ENCODE measurements at places on chromosomes 6 and 20.

DNA sequence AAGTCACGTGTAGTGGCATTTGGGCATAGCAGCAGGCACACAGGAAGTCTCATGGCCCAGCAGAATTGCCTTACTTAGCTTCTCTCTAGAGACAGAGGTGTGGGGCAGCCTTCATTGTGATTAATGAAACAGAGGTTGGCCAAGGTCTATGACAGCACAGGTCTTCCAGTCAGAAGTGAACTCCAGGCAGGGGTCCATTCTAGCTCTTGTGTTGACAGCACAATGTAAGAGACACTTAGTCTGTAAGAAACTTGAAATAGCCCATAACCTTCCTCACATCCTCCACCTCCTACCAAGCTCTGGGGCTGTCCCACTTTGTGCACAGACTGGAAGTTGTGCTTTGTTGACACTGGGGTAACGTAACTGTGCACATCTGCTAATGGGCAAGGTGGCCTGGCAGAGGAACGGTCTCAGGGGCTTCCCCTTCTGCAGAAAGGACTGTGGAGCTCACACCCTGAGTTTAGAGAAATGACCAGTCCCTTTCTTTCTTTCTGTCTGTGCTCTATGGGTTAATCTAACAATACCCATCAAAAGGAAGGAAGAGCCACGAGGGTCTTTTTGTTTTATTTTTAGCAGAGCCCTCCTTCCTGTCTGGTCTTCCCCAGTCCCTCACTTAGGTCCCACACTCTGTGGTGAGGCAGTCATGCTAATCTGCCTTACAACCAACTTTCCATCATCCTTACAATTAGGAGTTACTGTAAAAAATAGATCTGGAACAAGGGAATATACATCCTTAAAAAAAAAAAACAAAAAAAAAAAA lies 35.6 kb upstream of the TAGAP start:
- DNase-seq: no peak

- no peak for DNase-seq
These were observed 355.0 kb upstream of the MAP3K7 start for GRCh38 chr6:90941885-90942284.

GRCh38 chr6:38281126-38281525 lies 358.6 kb downstream of the BTBD9 start:
- no peak for DNase-seq

DNA sequence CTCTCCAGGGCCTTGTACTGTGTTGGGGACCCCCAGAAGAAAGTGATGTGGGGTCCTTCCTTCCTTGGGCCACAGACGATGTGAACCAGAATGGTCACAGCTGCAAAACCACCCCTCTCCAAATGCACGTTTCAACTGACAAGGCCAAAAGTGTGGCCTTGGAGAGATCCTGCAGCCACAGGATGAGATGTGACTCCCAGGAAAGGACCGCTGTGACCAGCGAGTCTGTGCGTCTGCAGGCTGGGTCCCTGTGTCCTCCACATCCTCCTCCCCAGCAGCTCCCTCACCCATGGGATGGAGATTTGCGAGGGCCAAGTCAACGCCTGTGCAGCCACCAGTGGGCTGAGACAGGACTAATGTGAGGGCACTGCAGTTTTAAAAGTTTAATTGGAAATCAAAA lies 247.0 kb downstream of the ERMARD start:
- DNase-seq: no peak

GRCh38 chr6:39342692-39343395 lies 20.3 kb upstream of the KCNK16 start:
- DNase-seq: no peak

DNA sequence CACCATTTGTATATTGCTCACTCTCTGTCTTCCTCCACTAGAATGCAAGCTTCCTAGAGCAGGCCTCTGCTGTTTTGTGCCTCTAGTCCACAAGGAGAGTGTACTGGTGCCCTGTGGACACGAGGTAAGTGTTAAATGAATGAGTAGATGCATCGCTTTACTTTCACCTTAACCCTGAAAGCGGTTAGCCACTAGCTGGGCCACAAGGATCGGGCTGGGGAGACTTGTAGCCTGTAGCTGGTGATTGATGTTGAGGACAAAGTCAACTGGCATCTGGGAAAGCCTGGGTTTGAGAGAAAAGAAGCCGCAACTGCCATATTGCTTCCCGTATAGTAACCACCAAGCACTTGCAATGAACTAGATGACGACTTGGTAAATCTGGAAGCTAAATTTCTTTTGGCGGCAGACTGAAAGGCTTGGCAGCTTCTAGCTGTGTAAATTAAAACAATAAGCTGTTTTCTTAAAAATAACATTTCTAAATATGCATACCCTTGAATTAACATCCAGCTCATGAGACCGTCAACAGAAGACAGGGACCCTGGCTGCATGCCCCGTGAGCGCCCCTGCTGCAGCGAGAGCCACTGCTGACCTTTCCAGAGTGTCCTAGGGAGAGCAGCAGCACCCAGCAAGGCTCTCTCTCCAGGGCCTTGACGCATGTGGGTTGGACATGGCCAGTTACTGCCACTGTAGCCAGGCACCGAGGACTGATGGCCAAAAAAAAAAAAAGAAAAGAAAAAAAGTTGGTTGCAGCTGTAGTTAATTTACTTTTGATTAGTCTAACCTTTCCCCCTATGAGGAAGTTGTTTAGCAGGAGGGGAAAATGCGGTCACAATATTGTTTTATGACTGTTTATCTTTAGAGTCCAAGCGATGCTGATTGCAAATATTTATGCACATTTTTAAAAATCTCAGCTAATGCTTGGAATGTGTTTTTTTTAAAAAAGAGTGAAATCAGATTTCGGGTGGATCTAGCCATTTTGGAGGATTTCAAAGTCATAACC lies 315.1 kb downstream of the TFAP2C start:
- peak; percentile 46 for DNase-seq

GRCh38 chr6:113859349-113860180 lies 2.4 kb downstream of the MARCKS start:
- peak; percentile 61 for DNase-seq

DNA sequence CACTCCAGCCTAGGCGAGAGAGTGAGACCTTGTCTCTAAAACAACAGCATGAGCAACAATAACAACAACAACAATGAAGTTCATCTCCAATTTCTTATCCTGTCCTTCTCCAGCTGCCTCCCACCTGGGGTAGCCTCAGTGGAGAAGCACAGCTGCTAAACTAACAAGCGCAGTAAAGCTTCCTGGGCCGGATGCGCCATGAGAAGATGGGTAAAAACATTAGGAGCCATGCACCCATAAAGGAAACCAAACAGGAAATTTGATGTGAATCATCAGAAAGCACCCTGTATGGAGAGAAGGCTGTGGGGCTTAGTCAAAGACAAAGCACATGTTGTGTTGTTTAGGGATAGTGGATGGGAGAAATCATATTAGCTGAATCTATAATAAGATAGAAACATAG lies 61.1 kb upstream of the CCN6 start:
- DNase-seq: peak; percentile 74

Data from EH (cell line).